Activated CD4-positive, alpha-beta T cell treated with anti-CD3 and anti-CD28 coated beads, Interleukin-2, amount 10 ng/mL, durations not matched to agents 24 days and 14 days (primary cell): ENCODE measurements at places on chromosomes 1 and 21.

DNA sequence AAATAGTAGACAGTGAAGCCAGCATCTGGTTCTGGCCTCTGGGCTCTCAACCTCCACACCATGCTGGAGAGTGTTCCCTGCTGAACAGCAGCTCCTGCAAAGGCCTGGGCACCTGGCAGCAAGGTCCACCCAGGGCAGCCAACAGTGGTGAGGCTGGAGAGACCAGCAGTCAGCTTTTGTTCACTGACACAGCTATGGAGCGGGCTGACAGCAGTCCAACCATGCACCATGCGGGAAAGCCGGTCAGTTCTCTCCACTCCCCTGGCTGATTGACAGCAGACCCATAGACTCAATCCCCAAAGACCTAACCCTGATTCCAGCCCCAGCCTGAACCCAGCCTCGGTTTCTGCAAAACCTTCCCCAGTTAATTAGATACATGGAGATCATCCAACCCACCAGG lies 49.0 kb downstream of the KLHDC7A start:
- H3K36me3 ChIP-seq: no peaks in the 10 kb centered on the region
- H3K27me3 ChIP-seq: peaks cover 6% of the 10 kb centered on the region
- no peak for DNase-seq
- no peak overlapping the region for H3K4me3 ChIP-seq
- no peak overlapping the region for H3K27ac ChIP-seq

GRCh38 chr1:208631092-208631491 lies 386.9 kb upstream of the PLXNA2 start:
- H3K36me3 ChIP-seq: no peaks in the 10 kb centered on the region
- no peak overlapping the region for H3K4me3 ChIP-seq
- H3K4me1 ChIP-seq: no peaks in the 10 kb centered on the region
- H3K27ac ChIP-seq: no peak overlapping the region
- no peak for DNase-seq

DNA sequence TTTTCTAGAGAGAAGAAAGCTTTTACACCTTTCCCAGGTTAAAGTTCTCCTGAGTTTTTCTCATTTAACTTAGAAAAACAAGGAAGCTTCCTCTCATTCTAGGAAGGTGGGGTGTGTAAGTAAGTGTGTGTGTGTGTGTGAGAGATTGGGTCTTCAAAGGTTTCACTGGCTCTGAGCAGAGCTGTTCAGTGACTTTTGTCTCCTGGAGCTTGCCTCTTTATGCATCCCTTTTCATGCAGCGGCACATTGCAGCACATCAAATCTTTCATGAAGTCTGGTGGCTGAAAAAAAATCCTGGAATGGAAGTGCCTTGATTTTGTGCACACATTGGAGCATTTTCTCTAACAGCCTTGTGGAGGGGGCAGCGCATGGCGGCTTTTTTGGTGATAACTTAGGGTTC lies 3.4 kb downstream of the GPA33 start:
- H3K27ac ChIP-seq: no peak overlapping the region
- H3K4me1 ChIP-seq: peaks cover 16% of the 10 kb centered on the region
- H3K36me3 ChIP-seq: no peaks in the 10 kb centered on the region
- no peak for DNase-seq

DNA sequence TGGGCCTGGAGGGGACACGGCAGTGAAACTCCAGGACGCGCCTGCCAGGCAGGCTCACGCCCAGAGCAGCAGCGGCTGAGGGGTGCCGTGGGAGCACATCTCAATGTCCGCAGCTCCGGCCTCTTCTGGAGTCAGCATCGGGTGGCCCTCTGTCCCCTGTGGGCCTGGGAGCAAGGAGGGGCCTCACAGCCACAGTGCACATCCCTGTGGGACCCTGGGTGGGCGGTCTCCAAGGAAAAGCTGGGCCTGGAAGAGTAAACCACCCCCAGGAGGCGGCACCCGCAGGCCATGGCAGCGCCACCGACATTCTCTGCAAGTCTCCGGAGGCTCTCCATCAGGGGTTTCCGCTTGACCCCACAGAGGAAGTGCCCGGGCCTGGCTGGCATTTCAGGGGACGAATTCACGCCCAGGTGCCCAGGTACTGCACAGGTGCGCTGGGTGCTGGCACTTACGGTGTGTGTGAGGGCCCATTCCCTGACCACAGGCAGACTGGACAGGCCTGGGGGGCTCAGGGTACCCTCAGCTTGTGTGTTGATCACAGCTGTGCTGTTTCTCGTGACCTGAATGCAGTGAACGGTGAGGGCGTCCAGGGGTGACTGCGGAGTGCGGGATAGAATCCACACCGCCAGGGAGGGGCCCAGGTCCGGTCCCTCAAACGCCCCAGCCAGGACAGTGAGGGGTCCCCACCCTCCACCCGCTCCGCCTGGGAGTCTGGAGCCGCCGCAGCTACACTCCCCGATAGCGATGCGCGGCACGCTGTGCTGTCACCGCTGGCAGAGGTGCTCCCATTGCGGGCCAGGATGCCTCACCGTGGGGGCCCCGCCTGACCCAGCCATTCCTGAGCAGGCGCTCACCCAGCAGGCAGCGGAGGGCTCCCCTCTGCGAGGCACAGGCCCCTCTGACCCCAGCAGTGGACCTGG lies 16.6 kb upstream of the RNF223 start:
- H3K27me3 ChIP-seq: no peaks in the 10 kb centered on the region
- no peak overlapping the region for H3K4me3 ChIP-seq
- peaks cover 3% of the 10 kb centered on the region for H3K4me1 ChIP-seq
- peaks cover 2% of the 10 kb centered on the region for H3K36me3 ChIP-seq
- no peak overlapping the region for H3K27ac ChIP-seq

- no peaks in the 10 kb centered on the region for H3K4me1 ChIP-seq
- no peak overlapping the region for H3K4me3 ChIP-seq
- H3K27ac ChIP-seq: no peak overlapping the region
- no peak for DNase-seq
- no peaks in the 10 kb centered on the region for H3K36me3 ChIP-seq
Measured at GRCh38 chr21:41045534-41046268, 122.3 kb upstream of the BACE2 start.

DNA sequence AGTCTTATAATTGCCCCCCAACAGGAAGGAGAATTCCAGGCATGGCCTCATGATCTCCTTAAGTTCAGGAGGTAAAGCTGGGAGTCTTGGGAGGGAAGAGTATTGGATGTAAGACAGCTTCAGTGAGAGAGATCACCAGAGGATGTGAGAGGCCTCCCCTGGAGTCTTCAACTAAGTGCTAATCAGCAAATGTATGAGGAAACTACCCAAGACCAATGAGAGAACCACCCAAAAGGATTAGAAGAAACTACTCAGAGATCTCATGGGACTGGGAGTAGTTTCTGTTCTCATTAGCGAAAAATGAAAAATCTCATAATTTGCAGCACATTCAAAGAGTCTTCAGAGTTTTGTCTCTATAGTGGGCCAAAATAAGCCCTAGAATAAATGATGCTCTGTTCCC lies 36.6 kb upstream of the WNT2B start:
- peaks cover 26% of the 10 kb centered on the region for H3K27me3 ChIP-seq
- H3K27ac ChIP-seq: no peak overlapping the region
- H3K4me1 ChIP-seq: no peaks in the 10 kb centered on the region
- DNase-seq: no peak
- no peak overlapping the region for H3K4me3 ChIP-seq
- no peaks in the 10 kb centered on the region for H3K36me3 ChIP-seq

GRCh38 chr1:196660852-196661251 lies 9.0 kb downstream of the CFH start:
- H3K27ac ChIP-seq: no peak overlapping the region
- no peaks in the 10 kb centered on the region for H3K36me3 ChIP-seq
- no peak overlapping the region for H3K4me3 ChIP-seq
- no peak for DNase-seq
- peaks cover 1% of the 10 kb centered on the region for H3K27me3 ChIP-seq
- no peaks in the 10 kb centered on the region for H3K4me1 ChIP-seq
